ENCODE measurements at places on chromosomes 1 and 21. TPM values are rescaled to one million over a fixed set of nuclear protein-coding genes. Genes with fewer than 3 reads are reported as not detected.

DNA sequence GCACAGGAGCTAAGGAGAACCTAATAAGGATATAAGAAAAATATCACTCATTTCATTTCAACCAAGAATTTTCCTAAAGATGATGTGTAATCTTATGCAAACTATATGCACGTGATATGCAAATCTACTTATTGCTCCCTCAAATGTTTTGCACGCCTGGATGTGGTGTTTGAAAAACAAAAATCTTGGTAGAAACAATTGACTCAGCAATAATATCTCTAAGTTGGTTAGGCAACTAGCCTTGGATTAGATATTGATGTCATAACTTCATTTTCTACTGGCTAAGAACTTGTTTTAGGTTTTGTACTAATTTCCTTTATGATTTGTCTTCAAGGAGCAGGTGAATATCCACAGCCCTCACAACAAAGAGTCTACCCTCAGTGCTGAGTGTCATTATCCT, 164.6 kb downstream of the TM2D1 start:
- no peak for DNase-seq

DNA sequence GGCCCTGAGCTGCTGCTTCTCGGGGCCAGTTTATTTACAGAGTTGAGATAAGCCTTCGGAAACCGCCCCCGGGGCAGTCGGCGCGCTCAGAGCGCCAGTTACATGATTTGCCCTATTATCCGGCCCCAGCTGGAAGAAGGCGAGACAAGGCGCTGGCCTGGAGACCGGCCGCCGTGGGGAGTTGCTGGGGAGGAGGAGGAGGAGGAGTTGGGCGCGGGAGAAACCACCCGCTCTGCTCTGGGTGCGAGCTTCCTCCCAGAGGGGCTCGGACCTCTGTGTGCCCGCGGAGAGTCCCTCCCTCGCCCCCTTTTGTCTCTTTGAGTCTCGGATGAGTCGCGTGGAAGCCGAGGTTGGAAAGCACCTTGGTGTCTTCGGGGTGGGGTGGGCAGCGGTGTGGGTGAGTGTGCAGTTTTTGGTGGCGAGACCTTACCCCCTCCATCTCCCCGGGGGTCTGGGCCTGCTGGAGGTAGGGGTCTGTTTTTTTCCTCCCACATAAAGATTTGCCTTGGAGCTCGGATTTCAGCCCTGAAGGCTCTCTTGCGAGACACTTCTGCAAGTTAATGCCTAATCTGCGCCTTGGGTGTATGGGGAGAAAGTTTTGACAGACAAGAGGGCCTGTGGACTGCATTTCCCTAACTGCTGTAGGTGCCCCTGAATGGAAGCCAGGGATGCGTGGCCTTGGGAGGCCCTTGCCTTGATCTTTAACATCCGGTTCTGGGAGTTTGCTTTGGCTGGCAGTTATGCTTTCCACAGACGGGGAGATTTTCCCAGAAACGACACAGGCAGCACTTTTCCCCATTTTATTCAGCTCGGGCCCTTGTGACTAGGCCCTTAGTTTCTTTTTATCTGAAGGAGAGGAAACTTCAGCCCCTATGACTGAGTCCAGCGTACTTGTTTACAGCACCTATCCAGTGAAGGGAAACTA, 80.0 kb downstream of the NDUFS5 start:
- no peak for DNase-seq

GRCh38 chr1:33966346-33967141, 102.7 kb downstream of the HMGB4 start:
- no peak for DNase-seq

Gene OR10T2
- total RNA-seq = not detected

Gene SHE
- total RNA-seq = 2.7 TPM

DNA sequence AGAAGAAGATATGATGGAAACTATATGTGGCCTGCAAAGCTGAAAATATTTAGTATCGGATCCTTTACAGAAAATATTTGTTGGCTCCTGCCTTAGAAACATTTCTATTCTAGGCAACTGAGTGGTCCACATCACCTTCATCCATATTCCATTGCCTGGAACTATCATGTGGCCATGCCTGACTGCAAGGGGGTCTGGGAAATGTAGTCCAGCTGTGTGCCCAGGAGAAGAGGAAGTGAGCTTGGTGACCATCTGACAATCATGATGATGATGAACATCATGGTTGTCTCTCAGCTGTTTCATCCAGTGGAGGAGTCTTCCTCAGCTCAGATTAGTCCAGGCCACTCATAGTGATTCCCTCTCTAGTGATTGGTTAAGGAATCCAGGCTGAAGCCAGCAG, 61.8 kb upstream of the IFNLR1 start:
- no peak for DNase-seq

GRCh38 chr1:18954270-18955071, 2.0 kb downstream of the IFFO2 start:
- no peak for DNase-seq

DNA sequence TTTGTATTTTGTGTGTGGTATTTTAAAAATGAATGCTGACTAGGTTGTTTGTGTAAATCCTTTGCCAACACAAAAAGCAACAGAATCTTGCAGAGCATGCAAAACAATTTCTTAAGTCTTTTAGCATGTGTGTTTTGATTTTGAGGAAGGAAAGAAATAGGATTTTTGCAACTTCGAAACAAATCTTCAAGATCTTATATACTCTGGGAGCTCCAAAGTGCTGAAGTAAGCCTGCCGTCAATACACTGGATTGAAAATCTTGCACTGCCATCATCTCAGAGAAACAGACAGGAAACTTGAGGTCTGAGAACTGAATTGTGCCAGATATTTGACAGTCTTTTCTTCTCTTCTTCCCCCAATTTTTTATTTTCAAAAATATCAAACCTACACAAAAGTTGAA, 29.3 kb upstream of the DISP1 start:
- no peak for DNase-seq

- DNase-seq = no peak
Measured at GRCh38 chr1:220371324-220371723, 99.1 kb upstream of the RAB3GAP2 start.

Gene CLIC4
- 106 TPM for total RNA-seq

GRCh38 chr1:111556325-111557037, 53.0 kb upstream of the ADORA3 start:
- no peak for DNase-seq

Gene KRTAP19-4
- not detected for total RNA-seq

- no peak for DNase-seq
Measured at GRCh38 chr1:16088351-16088911, 15.0 kb upstream of the FAM131C start.

DNA sequence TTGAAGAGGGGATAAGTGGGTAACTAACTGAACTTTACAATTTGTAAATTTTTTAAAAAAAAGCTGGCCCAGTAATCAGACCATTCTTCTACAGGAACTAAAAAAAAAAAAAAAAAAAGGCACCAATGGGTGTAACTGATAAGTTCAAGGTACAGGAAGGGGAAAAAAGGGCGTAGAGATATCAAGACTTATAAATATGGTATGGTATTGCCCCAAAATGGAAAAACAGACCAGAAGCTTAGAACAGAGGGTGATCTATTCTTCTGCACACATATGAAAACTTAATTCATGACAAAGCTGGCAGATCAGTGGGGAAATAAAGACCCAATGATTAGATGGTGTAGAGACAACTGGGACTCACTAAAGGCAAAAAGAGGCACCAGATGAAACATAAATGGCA, 58.9 kb downstream of the LHX4 start:
- no peak for DNase-seq

DNA sequence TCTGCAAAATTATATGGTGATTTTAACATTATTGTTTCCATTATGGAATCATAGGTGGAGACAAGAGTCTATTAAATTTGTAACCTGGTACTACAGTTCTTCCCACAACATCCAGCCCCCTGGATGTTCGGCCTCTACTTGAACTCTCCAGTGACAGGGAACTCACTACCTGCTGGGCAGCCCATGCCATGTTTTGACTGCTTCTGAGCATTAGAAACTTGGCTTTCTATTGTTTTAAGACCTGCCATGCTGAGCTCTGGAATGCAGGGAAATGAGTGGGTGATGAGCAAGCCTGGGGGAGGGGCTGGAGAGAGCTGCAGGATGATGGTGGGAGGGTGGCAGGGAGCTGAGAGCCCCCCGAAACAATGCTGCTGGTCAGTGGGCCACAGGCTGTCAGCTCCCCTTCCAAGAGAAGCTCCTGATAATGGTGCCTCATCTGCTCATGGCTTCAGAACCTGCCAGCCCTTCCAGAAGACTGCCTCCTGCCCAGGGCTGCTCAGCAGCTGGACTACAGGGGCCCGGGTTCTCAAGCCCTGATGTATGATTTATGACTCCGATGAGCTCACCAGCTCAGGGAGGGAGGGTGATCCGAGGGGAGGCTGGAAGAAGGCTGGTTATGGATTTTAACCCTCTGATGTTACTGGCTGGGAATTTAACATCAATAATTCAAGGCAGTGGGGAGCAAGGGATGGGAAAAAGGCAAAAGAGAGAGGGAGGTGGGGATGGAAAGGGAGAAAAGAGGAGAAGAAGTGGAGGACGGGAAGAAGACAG, 205.0 kb downstream of the HIVEP3 start:
- DNase-seq = no peak

Measured in dorsolateral prefrontal cortex (tissue), 122 donors.